MCF 10A (cell line): ENCODE measurements at places on chromosomes 11 and 22. TPM values are rescaled to one million over a fixed set of nuclear protein-coding genes. Genes with fewer than 3 reads are reported as not detected.

DNA sequence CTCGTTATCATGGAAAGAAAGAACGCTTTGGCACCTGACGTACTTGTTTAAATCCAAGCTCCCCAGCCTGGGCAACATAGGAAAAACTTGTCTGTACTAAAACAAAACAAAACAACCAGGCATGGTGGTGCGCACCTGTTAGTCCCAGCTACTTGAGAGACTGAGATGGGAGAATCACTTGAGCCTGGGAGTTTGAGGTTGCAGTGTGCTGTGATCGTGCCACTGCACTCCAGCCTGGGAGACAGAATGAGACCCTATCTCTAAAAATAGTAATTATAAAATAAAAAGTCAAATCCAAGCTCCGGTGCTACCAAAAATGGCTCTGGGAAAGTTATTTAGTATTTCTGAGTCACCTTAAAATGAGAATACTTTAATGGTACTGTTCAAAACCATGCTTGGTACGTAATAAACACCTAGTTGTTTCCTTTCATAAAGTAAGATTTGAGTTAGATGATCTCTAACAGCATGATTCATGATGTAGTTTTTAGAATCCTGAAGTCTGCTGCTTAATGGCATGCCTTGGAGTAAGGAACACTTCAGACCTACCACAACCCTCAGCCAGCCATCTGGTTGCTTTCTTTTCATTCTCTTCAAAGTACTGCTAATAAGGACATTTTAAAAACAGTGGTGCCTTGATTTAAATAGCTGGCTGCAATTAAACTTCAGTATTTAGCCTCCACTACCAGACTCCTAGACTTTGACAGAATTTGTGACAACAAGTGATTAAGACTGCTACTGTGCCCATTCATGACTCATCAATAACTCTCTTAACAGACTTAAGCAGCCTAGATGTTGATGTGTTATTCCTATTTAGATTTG is 8.4 kb downstream of the PPME1 start:
- no peaks in the 10 kb centered on the region for H3K27me3 ChIP-seq
- peaks cover 11% of the 10 kb centered on the region for H3K36me3 ChIP-seq
- H3K4me3 ChIP-seq, result no peak overlapping the region
- H3K4me1 ChIP-seq, result peaks cover 22% of the 10 kb centered on the region
- DNase-seq, result no peak

DNA sequence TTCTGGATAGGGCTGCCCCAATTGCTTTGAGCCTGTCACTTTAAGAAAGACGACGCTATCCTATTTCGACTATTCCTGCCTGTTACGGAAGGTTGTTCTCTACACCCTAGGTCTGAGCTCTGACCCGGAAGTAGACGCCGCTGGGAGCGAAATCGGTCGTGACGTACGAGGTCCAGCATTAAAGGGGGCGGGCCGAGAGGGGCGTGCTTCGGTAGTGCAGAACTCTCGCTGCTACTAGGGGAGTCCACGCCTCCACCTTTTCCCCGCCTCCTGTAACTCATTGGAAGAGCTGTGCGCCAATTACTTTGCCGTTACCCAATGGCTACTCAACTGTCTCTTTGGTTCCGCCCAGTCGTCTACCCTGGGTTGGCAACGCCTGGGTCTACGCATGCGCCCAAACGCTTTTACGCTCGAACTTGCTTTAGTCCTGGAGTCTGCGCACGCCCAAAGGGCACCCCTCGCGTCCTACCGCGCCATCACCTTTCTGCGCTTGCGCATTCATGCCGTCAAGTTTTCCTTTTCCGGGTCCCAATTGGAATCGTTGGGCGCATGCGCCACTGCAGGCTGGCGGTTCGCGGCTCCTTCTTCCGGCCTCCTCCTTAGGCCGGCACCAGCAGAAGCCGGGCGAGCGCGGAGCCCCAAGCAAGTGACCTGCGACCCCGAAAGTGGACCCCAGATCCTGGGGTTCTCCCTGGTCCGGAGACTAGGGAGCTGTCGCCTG is at the start of gene PCNX3:
TSS of gene PCNX3 (plus strand) at position 548 of the 721 bp plus-strand sequence. CDS start 536 bp downstream, outside the sequence.
- H3K36me3 ChIP-seq, result peaks cover 22% of the 10 kb centered on the region
- H3K27ac ChIP-seq, result peak within 1 kb of the TSS; percentile 96
- peak; percentile 100 for DNase-seq
- peak within 1 kb of the TSS; percentile 91 for H3K4me3 ChIP-seq
- peaks cover 26% of the 10 kb centered on the region for H3K4me1 ChIP-seq
- H3K27me3 ChIP-seq, result no peaks in the 10 kb centered on the region

DNA sequence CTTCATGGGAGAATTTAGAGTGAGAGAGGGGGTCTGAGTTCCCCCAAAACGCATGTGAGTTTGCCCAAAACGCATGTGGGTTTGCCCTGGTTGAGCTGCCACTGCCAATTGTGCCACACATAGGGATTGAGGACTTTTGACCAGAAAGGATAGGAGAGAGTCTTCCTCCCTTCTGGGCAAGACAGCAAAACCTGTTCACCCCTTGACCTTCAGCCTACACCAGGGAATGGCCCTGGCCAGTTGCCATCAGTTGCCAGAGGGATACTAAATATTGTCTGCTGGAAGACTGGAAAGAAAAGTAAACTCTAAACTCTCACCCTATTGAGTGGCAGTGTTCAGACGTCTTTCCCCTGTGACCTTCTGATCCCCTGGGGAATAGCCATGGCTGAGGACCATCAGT is 363.8 kb downstream of the DLG2 start:
- no peaks in the 10 kb centered on the region for H3K27me3 ChIP-seq
- H3K27ac ChIP-seq, result no peak overlapping the region
- no peak for DNase-seq
- H3K4me1 ChIP-seq, result no peaks in the 10 kb centered on the region

- H3K36me3 ChIP-seq, result no peaks in the 10 kb centered on the region
- no peak overlapping the region for H3K4me3 ChIP-seq
- H3K27me3 ChIP-seq, result no peaks in the 10 kb centered on the region
- no peak for DNase-seq
- H3K27ac ChIP-seq, result no peak overlapping the region
- no peaks in the 10 kb centered on the region for H3K4me1 ChIP-seq
Observed at GRCh38 chr22:47456031-47456430, 693.6 kb downstream of the TBC1D22A start.

GRCh38 chr11:61037441-61038093 is 64.7 kb upstream of the CD5 start:
- DNase-seq, result no peak
- H3K27ac ChIP-seq, result no peak overlapping the region
- H3K27me3 ChIP-seq, result no peaks in the 10 kb centered on the region
- no peaks in the 10 kb centered on the region for H3K4me1 ChIP-seq
- H3K4me3 ChIP-seq, result no peak overlapping the region

DNA sequence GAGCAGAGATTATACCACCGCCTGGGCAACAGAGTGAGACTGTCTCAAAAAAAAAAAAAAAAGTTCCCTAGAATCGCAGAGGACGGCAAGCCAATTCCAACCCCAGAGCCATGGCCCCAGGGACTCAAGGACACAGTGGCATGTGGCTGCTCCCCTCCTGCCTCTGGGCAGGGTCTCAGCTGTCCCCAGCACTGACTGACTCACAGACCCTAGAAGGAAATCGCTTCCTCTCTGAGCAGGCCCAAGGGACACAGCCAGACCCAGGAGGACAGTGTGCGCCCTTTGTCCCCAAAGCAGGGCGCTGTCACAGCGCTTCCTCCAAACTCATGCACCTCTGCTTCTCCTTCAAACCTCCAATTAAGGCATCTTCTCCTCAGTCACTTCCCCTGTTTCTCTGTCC is 2.3 kb downstream of the PACSIN3 start:
- H3K27me3 ChIP-seq, result no peaks in the 10 kb centered on the region
- H3K4me1 ChIP-seq, result peaks cover 6% of the 10 kb centered on the region
- peaks cover 21% of the 10 kb centered on the region for H3K36me3 ChIP-seq

GRCh38 chr11:75858613-75859012 is 43.6 kb downstream of the UVRAG start:
- H3K36me3 ChIP-seq, result peaks cover 16% of the 10 kb centered on the region
- no peaks in the 10 kb centered on the region for H3K27me3 ChIP-seq
- H3K27ac ChIP-seq, result no peak overlapping the region
- H3K4me1 ChIP-seq, result peaks cover 7% of the 10 kb centered on the region
- no peak overlapping the region for H3K4me3 ChIP-seq

GRCh38 chr11:41989823-41990380 is 530.5 kb upstream of the LRRC4C start:
- no peaks in the 10 kb centered on the region for H3K36me3 ChIP-seq
- H3K4me3 ChIP-seq, result no peak overlapping the region
- H3K27me3 ChIP-seq, result no peaks in the 10 kb centered on the region
- DNase-seq, result no peak
- H3K4me1 ChIP-seq, result no peaks in the 10 kb centered on the region
- no peak overlapping the region for H3K27ac ChIP-seq

- no peak for DNase-seq
- no peaks in the 10 kb centered on the region for H3K27me3 ChIP-seq
- H3K4me3 ChIP-seq, result no peak overlapping the region
- H3K36me3 ChIP-seq, result peaks cover 1% of the 10 kb centered on the region
- H3K27ac ChIP-seq, result no peak overlapping the region
- H3K4me1 ChIP-seq, result peaks cover 22% of the 10 kb centered on the region
Observed at GRCh38 chr11:64880240-64881001, 2.0 kb upstream of the EHD1 start.

GRCh38 chr11:45405916-45406670 is 120.0 kb upstream of the SYT13 start:
- peaks cover 52% of the 10 kb centered on the region for H3K27me3 ChIP-seq
- H3K36me3 ChIP-seq, result no peaks in the 10 kb centered on the region
- H3K4me1 ChIP-seq, result no peaks in the 10 kb centered on the region
- H3K27ac ChIP-seq, result no peak overlapping the region
- no peak overlapping the region for H3K4me3 ChIP-seq

- no peaks in the 10 kb centered on the region for H3K36me3 ChIP-seq
- H3K27ac ChIP-seq, result no peak overlapping the region
- H3K27me3 ChIP-seq, result no peaks in the 10 kb centered on the region
- H3K4me1 ChIP-seq, result no peaks in the 10 kb centered on the region
- H3K4me3 ChIP-seq, result no peak overlapping the region
- no peak for DNase-seq
Observed at GRCh38 chr11:6629892-6630631, 10.8 kb upstream of the TPP1 start.

GRCh38 chr22:50460938-50461337 is 13.9 kb downstream of the SBF1 start:
- H3K27me3 ChIP-seq, result no peaks in the 10 kb centered on the region
- DNase-seq, result no peak
- peaks cover 45% of the 10 kb centered on the region for H3K36me3 ChIP-seq
- no peaks in the 10 kb centered on the region for H3K4me1 ChIP-seq

DNA sequence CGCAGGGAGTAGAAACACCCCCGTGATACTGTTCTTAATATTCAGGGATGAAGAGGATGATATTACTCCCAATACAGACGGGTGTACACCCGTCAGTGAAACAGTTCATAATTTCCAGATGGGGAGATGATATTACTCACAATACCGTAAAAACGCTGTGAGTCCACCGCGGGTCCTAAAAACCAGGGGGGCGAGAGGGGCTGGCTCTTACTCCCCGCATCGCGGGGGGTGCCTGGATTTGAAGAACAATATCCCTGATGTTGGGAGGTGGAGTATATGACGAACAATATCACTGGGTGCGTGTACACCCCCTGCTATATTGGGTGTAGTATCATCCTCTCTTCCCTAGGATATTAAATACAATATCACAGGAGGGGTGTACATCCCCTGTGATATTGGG is 20.5 kb upstream of the APOL5 start:
- no peaks in the 10 kb centered on the region for H3K4me1 ChIP-seq
- H3K27me3 ChIP-seq, result no peaks in the 10 kb centered on the region
- DNase-seq, result no peak
- H3K36me3 ChIP-seq, result no peaks in the 10 kb centered on the region

DNA sequence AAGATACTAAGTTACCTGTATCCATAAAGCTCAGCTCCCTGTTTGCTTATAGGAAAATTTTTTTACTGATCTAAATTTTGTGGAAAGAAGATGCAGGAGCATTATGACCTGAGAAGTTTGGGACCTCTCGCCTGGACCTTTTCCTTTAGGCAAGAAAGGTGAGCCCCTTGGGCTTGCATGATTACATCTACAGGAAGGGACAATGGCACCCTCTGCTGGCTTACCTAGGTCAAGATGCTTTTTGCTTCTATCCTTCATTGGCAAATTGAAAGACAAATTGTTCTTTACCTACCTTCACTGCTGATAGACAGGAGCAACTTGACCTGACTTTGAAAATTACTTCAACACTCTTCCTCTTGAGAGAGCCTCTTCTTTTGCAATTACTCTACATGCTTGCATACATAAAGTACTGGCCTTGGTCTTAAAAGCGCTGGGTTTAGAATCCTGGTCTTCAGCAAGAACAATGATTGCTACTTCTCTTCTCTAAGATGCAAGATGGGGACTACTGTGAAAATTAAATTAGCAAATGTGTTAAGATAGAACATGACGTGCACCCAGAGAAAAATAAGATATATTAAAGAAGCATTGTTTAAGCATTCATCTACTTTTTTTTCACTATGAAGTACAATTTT is 147.2 kb downstream of the TRPC6 start:
- no peak overlapping the region for H3K4me3 ChIP-seq
- peaks cover 15% of the 10 kb centered on the region for H3K4me1 ChIP-seq
- H3K27me3 ChIP-seq, result no peaks in the 10 kb centered on the region
- H3K27ac ChIP-seq, result no peak overlapping the region

DNA sequence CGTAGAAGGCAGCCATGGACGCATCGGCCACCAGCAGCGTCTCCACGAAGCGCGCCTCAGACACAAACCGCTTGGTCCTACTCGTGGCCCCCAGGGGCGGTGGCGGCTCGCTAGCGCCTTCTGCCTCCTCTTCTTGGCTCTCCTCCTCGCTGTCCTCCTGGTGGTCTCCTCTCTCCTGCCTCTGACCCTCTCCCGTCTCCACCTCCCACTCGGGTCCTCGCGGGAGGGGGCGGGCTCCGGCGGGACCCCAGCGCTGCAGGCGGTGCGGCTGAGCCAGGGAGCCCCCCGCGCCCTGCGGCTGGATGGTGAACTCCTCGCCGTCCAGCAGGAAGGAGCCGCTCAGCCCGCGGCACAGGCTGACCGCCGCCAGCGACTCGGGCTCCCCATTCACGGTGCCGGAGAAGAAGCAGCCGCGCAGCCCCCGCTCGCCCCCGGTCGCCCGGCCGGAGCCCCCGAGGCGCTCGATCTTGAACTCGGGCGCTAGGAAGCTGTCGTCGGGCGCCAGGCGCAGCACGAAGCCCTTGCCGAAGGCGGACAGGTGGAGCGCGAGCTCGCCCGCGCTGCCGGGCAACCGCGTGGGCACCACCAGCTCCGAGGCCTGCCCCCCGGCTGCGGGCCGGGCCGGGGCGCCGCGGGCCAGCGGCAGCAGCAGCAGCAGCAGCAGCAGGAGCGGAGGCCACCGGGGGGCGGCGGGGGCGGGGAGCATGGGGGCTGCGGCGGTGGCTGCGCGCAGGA is 661 bp downstream of the ADAMTS8 start:
- H3K4me3 ChIP-seq, result no peak overlapping the region
- no peak for DNase-seq
- H3K4me1 ChIP-seq, result peaks cover 5% of the 10 kb centered on the region
- H3K27me3 ChIP-seq, result peaks cover 73% of the 10 kb centered on the region
- no peaks in the 10 kb centered on the region for H3K36me3 ChIP-seq

GRCh38 chr11:27153136-27153535 is 112.5 kb downstream of the BBOX1 start:
- H3K36me3 ChIP-seq, result no peaks in the 10 kb centered on the region
- DNase-seq, result no peak
- H3K4me1 ChIP-seq, result no peaks in the 10 kb centered on the region
- no peak overlapping the region for H3K4me3 ChIP-seq
- H3K27me3 ChIP-seq, result no peaks in the 10 kb centered on the region

GRCh38 chr11:124209824-124210357 is 26.7 kb downstream of the OR10D3 start:
- H3K27me3 ChIP-seq, result peaks cover 31% of the 10 kb centered on the region
- no peaks in the 10 kb centered on the region for H3K4me1 ChIP-seq
- no peak overlapping the region for H3K4me3 ChIP-seq
- no peak for DNase-seq

The TRIM51 gene
- not detected in 2 replicates for total RNA-seq

The C11orf42 gene
- not detected in 2 replicates for total RNA-seq

The TMEM126A gene
- total RNA-seq, result 33.5 and 34.9 TPM in 2 replicates

The CCDC87 gene
- total RNA-seq, result not detected in 2 replicates

The TESMIN gene
- 6.8 and 9.7 TPM in 2 replicates for total RNA-seq

The PIK3C2A gene
- 51.7 and 58.1 TPM in 2 replicates for total RNA-seq
